ENCODE measurements at places on chromosomes 7 and 10. TPM values are rescaled to one million over a fixed set of nuclear protein-coding genes. Genes with fewer than 3 reads are reported as not detected.

The TUBB8 gene
- not detected for total RNA-seq

The OIT3 gene
- total RNA-seq, result 0.32 TPM

DNA sequence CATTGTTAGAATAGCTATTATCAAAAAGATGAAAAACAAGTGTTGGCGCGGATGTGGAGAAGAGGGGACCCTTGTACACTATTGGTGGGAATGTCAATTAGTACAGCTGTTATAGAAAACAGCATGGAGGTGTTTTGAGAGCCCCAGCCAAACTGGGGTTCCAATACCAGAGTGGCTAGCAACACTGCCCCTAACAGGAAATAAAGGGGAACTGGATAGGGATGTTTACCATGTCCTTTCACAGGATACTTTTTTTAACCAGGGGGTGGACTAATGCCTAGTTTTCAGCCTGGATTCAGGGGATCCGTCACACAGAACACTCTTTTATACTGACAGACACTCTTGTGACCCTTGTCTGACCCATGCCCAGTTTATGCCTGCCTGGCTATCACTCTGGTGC is 6.9 kb upstream of the GSTK1 start:
- no peak for DNase-seq

GRCh38 chr10:17216901-17217395 is 11.1 kb upstream of the VIM start:
- DNase-seq, result no peak

GRCh38 chr10:132448248-132448731 is 51.3 kb downstream of the PWWP2B start:
- DNase-seq, result no peak

GRCh38 chr7:46215987-46216567 is 295.0 kb upstream of the IGFBP3 start:
- no peak for DNase-seq

The FAM25C gene
- total RNA-seq, result not detected

DNA sequence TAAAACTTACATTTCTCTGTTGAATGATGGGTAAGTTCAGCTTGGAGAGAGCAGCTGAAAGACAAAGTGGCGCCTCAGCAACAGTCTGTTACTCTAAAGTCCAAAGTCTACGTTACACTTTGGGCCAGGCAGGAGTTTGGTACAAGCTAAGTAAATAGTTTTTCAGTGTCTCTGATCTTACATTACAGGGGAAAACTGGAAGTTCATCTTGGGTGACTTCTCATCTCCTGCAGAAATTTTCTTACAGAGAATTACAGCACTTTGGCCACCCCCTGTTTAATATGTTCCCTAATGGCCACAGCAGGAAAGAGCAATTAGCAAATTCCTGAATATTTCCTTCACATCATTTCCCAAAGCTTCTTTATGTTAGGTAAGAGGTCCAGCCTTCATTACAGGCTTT is 67.1 kb downstream of the ABCC2 start:
- DNase-seq, result no peak

DNA sequence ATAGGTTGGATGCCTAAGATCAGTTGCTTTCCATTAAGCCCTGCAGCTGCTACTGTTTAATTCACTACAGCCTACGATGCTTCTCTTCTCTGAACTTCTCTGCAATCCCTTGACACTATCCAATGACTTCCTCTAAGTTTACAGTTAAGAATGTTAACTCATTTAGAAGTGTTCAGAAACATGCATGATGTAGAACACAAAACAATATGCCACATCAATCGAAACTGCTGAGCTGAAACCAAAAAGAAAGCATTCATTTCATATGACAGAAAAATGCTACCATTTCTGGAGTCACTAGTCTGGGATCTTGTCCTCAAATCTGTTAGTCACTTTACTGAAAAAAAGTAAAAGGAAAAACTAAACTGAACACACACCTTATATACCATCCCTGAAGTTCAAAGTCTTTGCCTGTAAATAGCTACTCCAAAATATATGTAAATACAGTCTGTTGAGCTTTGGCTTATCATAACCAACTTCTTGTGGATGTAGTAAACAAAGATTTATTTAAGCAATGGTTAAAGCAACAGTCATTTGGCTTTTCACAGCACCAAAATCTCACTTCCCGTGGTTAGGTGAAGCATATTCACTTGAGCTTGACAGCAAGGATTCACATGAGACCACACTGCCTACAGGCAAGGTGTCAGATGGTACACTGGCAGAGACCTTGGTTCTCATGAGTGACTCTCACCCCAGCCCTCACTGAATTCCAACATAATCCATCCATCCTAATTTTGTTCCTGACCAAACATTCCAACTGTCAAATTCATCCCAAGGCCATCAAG is 187.0 kb downstream of the PPP1R17 start:
- no peak for DNase-seq

DNA sequence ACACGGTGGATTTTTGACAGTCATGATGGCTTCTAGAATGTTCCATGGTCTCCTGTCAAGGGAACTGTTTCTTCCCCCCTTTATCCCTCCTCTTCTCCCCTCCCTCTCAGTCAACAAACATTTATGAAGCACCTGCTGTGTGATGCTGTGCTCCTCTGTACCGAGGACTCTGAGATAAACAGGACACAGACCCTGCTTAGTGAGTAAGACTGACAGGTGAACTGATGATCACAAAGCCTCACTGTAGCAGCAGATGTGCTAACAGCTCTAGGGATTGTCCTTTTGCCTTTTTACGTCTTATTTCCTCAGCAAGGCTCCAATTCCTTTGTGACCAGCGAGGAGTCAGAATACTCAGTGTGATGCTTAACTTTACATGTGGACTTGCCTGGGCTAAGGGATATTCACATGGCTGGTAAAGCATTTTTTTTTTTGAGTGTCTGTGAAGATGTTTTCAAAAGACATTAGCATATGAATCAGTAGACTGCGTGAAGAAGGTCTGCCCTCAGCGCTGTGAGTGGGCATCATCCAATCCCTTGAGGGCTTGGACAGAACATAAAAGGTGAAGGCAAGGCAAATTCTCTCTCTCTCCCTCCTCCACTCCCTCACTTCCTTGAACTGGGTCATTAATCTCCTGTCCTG is 170.1 kb downstream of the ADRA2A start:
- DNase-seq, result no peak

GRCh38 chr7:143516981-143517380 is 39.3 kb downstream of the TAS2R41 start:
- no peak for DNase-seq

All from cardiac septum (tissue), 1 donor.